Ovary (tissue), 10 donors: ENCODE measurements at places on chromosomes 11 and 22.

GRCh38 chr11:126095745-126096144 lies 33.1 kb upstream of the CDON start:
- DNase-seq = no peak

- no peak for DNase-seq
These were observed 101.8 kb downstream of the NAV2 start for GRCh38 chr11:19814421-19814820.

GRCh38 chr22:32076761-32077084 lies 33.7 kb downstream of the SLC5A1 start:
- no peak for DNase-seq

- DNase-seq = no peak
These were observed 341.5 kb downstream of the CASP12 start for GRCh38 chr11:104556606-104557301.

DNA sequence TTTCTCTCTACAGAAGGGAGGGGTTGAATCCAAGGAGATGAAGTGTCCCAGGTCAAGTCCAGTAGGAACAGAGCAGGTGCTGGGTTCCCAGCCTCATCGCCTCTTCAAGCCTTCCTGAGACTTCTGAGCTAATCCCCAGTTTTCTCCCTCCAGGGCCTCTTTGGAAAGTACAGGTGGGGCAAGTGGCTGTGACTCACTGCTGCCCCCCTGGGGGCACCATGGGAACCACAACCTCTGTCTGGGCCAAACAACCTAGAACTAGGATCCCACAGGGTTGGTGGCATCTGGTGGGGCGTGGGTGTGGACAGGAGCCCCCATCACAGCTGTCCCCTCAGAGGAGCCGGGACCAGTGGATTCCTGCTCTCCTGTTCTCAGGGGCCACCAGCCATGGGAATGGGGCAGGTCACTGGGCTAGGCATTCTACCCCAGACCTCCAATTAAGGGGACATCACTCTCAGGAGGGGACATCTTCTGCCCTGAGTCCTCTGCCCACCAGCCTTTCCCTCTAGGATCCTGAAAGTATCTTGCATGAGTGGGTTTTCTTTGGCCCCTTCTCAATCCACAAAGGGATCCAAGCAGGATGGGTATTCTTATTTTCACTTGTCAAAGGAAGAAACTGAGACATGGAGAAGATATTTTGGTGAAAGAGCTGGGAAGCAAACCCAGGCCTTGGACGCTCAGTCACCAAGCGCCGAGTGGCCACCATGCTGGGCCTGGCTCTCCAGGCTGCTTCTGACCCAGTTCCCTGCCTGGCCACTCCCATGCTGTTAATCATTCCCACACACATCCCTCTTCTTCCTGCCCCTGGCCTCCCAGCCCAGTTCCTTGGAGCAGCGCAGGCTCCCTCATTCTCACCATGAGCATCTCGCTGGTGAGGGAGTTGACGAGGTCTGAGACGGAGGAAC lies 23.8 kb downstream of the LRRC10B start:
- no peak for DNase-seq

DNA sequence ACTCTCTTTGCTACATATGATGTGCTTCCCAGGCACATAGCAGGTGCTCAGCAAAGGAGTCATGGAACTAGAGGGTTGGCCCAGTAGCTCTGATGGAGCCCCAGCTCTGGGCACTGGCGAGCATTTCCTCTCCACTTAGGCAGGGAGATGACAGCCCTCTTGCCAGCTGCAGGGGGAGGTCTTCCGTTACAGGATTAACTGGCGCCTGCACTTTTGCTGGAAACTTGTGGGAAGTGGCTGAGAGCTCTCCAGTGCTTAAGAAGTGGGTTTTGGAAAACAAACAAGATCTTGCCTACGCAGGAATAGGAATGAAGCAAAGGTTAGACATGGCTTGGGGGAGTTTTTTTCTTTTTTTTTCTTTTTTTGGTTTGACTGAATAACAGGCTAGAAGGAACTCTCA lies 75.5 kb downstream of the MICAL2 start:
- no peak for DNase-seq

- DNase-seq = no peak
These were observed 27.2 kb downstream of the IGSF9B start for GRCh38 chr11:133929401-133930052.

- DNase-seq = no peak
These were observed 230.8 kb downstream of the CTTN start for GRCh38 chr11:70628855-70629844.

- DNase-seq = no peak
These were observed 62.0 kb downstream of the PACS1 start for GRCh38 chr11:66131937-66132632.
